Germinal center (tissue), 1 donor: ENCODE measurements at places on chromosomes 2 and 18.

DNA sequence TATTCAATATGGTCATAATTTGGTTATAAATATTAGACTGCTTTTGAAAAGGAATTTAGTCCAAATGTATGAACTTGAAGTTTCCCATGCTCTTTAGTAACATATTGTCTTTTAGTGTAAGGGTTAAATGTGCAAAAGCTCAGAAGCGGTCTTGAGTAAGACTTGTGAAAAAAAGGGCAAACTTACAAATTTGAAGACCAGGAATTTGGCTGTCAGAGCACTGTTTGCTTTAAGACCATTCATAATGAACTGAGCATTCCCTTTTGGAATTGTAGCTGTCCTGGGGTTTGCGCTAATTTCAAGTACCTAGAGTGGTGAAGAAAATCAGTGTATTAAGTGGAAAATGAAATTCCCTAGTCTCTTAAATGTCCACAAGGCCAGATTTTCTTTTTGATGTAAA is 6.9 kb upstream of the ZEB2 start:
- no peak for DNase-seq

- DNase-seq = no peak
Observed at GRCh38 chr18:10121786-10122515, 208.1 kb downstream of the VAPA start.

GRCh38 chr2:225806105-225806504 is 406.6 kb downstream of the NYAP2 start:
- no peak for DNase-seq

DNA sequence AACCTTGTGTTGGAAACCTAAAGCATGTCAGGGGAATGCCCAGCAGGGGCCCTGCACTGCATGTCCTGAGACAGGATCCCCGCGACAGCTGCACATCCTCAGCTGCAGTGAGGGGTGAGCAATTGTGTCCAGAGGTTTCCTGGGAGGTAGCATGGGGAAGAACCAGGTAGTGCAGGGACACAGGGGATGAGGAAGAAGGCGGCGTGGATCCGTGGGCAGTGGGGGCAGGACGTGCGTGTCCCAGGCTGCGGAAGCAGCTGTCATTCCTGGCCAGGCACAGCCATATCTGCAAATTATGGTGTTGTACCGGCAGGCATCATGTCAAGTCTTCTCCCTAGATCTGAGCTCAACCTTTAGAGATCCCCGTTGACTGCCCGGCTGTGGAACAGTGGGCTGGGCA is 238.2 kb upstream of the MYT1L start:
- no peak for DNase-seq

DNA sequence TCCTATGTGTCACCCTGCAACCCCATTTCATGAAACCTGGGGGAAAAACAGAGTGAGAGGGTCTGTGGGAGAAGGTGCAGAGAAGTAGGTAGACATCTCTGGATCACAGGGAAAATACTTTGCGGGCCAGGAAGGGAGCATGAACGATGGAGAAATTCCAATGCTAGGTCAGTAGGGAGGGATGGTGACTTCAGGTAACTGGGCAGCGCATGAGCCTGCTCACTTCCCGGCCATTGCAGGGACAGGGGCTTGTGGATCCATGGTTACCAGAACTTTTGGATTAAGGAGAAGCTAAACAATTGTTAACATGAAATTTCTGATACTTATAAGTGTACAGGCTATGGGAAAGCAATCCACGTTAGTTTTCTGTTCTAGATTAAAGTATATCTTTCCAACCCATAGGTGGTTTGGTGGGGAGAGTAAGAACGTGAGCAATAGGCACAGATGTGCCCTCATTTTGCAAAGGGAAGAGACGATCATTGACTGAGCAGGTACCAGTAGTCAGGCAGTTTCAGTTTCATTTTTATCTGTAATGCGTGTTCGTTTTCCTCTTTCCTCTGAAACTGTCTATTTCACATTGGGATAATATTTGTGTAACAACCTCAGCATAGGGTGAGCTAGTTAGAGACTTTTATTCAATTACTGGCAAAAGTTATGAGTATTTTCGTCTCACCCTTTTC is 65.0 kb downstream of the NYAP2 start:
- DNase-seq = peak; percentile 9
